ENCODE measurements at places on chromosomes 6 and 20.
A peak's percentile ranks its signal among the peaks of the same experiment; 100 is the strongest.

- DNase-seq: peak; percentile 29
Observed at GRCh38 chr6:135372758-135373157, 124.8 kb downstream of the AHI1 start.

DNA sequence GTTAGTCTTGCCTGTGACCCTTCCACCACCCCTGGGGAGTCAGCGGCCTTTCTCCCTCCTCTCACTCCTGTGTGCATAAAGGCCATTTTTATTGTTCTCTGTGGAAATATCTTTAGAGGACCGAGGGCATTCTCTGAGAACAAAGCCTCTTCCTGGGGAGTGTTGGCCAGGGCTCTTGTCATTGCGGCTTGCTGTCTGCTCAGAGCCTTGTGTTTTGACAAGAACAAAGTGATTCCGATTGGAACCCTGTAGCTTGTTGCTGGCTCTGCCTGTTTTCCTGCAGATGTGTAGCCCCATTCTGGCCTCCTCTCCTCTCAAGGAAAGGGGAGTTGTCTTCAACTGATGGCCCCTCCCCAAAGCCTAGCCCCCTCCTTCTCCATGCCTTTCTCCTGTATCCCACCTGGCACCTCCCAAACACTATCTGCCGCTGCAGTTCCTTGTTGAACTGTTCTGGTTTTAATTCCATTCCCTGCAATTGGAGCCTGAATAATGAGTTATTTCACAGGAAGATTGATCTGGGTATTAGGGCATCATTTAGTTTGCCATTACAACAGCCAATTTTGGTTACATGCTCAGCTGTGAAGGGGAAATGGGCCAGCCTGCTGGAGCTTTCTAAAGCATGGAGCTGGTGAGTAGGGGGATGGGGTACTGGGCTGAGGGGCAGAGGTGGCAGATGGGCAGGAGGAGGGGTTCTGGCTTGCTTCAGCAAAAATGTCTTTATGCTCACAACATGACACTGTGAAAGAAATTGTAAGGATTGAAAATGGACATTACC is 252.5 kb downstream of the LRFN2 start:
- DNase-seq: no peak

GRCh38 chr6:158649289-158650143 is at the start of gene SYTL3:
Gene SYTL3, plus strand, starts transcription at chr6:158650054. Its CDS starts 13,215 bp downstream, at chr6:158663269.
- DNase-seq: no peak

DNA sequence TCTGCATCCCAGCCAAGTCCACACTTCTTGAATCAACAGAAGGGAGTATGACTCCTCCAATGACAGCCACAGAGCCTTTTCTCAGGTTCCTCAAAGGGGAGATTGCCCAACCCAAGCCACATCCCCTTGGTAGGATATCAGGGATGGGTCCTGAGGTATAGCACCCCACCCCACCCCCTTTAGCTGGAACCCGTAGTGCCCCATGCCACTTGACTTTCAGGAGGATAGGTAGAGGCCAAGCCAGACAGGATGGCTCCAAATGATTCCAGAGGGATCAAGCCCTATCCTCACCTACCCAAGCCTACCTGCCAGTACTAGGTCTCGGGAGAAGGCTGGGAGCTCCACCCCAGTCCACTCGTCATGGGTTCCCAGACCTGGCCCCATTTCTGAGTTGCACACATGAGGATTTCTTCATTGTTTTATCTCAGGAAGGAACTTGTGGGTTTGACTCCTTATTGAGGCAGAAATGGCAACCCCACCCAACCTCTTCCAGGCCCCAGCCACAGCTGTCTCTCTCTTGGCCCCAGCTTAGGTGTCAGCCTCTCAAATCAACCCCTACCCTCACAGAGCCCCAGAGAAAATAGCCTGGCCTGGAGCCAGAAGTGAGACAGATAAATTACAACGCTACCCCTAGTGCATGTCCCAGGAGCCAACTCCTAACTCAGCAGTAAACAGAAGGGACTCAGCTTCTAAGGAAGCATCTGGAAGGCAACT is 3.6 kb downstream of the CCND3 start:
- no peak for DNase-seq

- DNase-seq: no peak
Observed at GRCh38 chr6:75619230-75619899, 17.7 kb downstream of the SENP6 start.

DNA sequence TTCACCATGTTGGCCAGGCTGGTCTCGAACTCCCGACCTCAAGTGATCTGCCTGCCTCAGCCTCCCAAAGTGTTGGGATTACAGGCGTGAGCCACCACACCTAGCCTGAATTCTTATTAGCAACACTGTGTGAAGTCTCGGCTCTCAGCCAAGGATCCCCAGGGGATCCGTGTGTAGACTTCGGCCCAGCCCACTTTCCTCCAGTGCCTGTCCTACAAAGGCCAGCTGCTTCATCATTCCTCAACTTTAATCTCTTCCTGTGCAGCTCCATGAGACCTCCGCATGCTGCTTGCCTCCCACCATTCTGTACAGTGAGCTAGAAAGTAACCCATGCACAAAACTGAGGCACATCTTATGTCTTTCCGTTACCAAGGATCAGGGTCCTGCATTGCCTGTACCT is 71.8 kb downstream of the SAMD3 start:
- DNase-seq: no peak

DNA sequence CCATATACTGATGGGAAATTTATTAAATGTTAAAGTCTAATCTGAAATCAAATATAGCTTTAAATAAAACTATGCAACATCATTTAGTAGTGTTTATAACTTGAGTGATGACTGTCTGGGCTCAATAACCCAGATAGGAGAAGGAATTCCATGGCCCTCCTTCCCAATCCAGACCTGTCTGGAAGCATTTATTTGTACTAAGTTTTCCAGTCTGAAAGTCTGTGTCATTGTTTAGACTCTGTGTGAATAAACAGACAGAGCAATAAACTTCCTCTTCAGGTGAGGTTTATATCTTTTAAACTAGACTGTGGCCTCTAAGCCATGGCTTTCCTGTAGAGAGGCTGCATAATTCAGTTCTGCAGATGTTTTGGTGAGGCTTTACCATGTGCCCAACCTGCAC is 176.4 kb downstream of the SOX4 start:
- DNase-seq: no peak

DNA sequence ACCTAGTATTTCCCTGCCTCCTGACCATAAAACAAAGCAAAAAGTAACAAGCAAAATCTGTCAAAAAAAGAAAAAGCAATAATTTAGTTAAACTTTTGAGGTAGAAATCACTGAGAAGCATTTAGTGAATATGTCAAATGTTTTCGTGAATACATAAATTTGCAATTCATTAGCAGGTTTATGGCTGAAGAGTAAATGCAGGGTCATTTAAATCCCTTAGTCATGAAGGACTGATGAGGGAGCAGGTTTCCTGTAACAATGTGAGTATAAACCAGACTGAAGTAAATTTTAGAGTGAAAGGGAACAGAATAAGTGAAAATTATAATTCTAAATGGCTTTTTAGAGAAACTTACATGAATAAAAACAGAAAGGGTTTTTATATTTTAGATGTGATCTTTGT is 313.5 kb upstream of the MANEA start:
- no peak for DNase-seq

- no peak for DNase-seq
Observed at GRCh38 chr6:40973304-40973703, 65.7 kb downstream of the UNC5CL start.

- DNase-seq: no peak
Observed at GRCh38 chr20:14706555-14706954, 369.1 kb upstream of the FLRT3 start.

- DNase-seq: no peak
Observed at GRCh38 chr6:158095031-158095430, 73.0 kb downstream of the SERAC1 start.

DNA sequence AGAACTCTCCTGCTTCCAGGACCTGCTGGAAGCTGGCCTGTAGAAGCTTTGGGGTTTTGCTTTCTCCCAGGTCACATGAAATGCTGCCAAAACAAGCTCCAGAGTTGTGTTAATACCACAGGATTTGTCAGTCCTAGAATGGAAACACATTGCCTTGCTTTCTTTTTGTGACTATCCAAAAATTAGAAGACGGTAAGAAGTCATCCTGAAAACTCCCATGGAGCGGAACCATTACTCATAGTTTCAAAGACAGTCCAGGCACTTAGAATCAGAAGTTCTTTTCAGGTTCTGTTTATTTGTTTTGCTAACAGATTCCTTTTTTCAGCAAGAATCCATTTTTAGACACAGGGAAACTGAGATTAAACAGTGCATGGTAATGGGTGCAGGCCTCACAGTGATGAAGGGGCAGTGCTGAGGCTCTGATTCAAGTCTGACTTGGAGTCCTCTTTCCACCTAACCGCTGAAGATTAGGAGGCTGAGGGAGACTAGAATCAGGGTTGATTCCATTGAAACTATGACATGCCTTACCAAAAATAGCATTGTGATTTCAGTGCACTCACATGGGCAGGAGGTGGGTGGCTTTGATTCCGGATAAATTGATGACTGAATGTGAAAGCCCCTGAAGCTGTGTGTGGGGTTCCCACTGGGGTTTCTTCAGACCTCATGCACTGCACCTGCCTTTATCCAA is 72.2 kb upstream of the NAA20 start:
- no peak for DNase-seq

- DNase-seq: no peak
Observed at GRCh38 chr6:45946887-45947286, 68.8 kb downstream of the CLIC5 start.

- no peak for DNase-seq
Observed at GRCh38 chr20:2476742-2477615, 6.4 kb upstream of the SNRPB start.

DNA sequence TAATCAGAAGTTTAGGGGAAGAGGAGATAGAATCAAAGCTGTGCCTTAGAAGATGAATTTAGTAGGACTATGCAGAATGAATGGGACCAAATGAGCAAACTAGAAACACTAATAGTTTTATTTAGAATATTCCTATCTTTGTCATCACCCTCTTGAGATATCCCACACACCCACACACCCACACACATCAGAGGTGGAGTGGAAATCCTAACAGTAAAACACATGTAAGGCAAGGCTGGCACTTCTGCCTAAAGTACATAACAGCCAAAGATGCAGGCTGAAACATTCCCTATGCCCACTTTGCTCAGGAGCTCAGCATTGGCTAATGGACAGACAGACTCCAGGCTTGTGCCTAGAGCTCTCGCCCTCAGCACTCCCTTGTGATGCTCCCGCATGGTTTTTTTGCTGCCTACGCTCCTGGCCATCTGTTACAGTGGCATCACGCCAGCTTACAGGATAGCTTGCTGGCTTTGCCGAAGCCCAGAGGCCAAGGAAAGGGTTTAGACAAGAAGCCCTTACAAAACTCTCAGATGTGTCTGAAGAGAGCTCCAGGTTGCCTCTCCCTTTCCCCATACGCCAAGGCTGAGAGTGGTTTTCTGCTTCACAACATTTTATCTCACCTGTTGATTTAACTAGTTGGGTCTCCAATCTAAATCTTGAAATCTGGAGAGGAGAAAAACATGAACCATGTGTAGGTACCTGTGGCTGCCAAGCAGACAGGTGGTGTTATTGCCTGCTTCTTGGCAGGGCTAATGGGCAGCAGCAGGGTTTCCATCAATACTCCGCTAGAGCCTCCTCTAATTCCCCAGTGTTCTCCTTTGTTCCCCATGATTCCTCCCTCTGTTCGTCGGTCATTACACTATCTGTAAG is 282.6 kb upstream of the ID4 start:
- no peak for DNase-seq

- DNase-seq: no peak
Observed at GRCh38 chr6:131038597-131039344, 24.3 kb downstream of the EPB41L2 start.

DNA sequence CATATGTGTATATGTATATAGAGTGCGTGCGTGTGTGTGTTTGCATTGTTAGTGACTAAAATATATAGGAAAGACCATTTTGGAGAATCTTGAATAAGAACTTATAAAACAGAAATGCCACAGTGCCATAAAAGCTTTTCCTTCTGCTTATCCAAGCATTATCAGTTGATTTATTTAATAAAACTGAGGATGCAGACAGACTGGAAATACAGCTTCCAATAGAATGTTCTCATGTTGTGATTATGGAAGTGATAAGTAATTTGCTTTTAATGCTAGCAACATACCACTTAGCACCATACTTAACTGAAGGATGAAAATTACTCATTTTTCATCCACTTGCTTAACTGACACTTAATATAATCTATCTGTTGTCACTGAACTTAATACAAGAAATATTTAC is 820.1 kb downstream of the TFAP2A start:
- no peak for DNase-seq

DNA sequence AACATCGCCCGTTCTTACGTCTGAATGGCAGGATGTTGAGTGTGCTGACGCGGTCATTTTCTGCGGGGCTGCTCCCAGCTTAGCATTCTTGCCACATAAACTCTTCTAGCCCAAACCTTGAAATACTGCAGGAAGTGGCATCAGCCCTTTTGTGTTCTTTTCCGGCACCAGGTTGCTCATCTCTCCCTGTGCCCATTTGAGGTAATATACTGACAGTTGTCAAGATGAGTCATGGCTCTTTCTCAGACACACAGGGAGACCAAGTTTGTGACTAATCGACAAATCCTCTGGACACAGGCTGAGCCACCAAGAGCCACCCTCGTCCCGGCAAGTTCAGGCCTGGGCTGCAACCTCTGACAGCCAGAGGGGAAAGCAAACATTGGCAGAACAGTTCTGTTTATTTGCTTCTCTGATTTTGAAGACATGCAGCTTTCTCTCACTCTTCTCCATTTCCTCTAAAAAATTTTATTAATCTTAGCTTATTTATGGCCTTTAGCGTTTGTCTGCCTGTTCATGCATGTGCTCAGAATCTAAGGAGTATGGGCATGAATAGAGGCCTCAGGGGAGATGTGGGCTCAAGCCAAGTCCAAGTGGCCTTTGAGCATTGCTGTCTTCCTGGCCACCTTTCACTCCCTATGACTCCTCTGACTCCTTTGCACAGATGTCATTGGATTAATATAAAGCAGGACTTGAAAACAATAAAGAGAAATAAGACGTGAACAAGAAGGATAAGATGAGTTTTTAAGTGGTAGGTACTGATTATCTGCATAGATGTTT is 328.2 kb upstream of the JAG1 start:
- peak; percentile 97 for DNase-seq

- DNase-seq: no peak
Observed at GRCh38 chr6:109295109-109295773, 87.0 kb downstream of the CD164 start.

- DNase-seq: no peak
Observed at GRCh38 chr20:2509468-2509781, 710 bp upstream of the ZNF343 start.

GRCh38 chr6:81766482-81767069 is 14.1 kb upstream of the TENT5A start:
- no peak for DNase-seq
